ENCODE measurements at places on chromosomes 13 and 19.

GRCh38 chr13:26784704-26785639, 24.4 kb upstream of the GPR12 start:
- no peak for DNase-seq

DNA sequence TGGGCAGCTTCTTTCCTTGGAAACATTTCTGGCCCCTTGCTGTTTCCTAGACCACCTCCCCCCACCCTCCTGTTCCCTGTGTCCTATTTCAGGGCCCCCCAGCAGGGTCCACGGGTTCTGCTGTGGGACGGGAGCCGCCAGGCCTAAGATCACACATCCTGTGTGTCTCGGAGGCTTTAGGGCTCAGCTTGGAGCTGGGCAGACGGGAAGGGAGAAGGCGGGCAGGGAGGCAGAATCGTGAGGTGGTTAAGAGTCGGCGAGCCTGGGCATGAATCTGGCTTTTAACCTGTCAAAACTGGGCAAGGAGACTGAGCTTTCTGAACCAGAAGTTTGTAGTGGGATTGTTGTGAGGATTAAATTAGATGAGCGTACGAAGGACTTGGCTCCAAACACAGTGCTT, 4.8 kb downstream of the KCNC3 start:
- DNase-seq, result no peak

DNA sequence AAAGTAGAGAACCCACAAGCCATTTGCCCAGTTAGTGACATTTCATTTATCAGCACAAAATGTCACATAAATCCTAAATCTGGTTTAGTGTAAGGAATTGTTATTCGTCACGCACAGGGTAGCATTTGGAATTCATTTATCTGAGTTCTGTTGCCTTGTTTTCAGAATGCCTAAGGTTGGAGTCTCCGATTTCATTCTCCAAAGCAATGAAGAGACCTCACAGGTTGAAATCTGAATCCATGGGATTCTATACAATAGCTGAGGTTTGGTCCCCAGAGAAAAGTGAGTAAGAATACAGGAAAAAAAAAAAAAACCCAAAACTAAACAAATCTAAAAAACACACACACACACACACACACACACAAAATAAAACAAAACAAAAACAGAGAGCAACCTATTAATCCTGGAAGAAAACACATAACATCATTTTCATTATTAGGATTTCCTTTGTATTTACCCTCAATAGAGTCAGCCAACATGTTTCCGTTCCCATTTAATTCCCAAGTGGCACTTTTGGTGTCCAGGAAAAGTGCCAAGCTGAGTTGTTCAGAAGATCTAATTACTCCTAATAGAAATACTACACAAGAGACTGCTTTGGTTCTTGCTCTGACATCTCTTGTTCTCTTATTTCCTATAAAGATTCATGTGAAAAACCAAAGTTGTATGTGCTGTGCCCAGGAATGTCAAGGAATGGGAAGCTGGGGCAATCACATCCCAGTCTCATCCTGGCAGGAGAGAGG, 36.2 kb upstream of the LRCH1 start:
- DNase-seq, result no peak

- DNase-seq, result no peak
These were observed 44.6 kb upstream of the GRTP1 start for GRCh38 chr13:113408562-113408961.

Data from T-helper 9 cell (primary cell).